ENCODE measurements at places on chromosomes 4 and X.
A peak's percentile ranks its signal among the peaks of the same experiment; 100 is the strongest.

DNA sequence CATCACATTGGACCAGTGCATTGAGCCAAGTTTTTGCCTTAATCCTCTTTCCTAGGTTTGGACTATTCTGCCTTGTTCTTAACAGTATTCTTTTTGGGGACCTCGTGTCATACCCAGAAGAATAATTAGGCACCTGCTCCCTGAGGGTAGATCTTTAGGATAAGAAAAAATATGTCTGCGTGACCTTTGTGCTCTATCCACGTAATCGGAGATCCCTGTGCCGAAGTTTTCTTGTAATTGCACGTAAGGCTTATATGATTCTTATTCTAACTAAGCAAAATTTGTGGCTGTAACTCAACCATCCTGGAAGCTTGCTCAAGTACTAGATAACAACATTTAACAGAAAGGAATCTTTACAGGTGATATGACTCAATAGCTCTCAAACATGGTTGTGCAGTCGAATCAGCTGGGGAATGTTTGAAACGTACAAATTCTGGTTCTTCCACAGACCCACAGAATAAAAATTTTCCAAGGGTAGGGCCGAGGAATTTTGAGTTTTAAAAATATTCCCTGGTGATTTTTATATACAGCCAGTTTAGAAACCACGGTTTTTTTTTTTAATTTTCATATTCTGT is 344.3 kb downstream of the GBA3 start:
- DNase-seq: no peak

DNA sequence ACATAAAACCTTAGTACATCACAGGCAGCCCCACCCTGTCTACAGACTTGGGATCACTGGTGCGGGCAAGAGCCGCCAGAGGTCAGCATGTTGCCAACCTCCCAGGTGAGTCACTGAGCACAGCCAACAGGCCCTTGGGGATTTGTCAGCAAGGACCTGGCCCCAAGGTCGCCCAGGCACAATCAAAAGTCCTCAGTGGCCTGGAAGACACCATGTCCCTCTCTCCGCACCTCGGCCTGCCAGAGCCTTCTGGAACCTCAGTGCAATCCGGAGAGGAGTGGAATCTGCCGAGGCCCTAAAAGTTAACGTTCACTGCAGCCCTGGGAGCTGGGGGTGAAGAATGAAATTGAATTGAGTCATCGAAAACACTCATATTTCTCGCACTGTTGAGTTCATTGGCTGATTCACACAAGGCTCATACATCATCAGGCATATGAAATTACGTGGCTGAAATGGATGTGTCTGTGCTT is 74.3 kb downstream of the WFS1 start:
- DNase-seq: peak; percentile 31

GRCh38 chrX:53323196-53323595 is 41.8 kb upstream of the IQSEC2 start:
- no peak for DNase-seq

- no peak for DNase-seq
Measured at GRCh38 chr4:171794528-171794927, 18.7 kb upstream of the GALNTL6 start.

- no peak for DNase-seq
Measured at GRCh38 chr4:7902101-7902553, 37.5 kb downstream of the AFAP1 start.

- DNase-seq: no peak
Measured at GRCh38 chrX:71619193-71619592, 882 bp upstream of the CXCR3 start.

Measured in right cardiac atrium (tissue), 5 donors.